Activated CD4-positive, alpha-beta T cell treated with anti-CD3 and anti-CD28 coated beads for 36 hours (primary cell): ENCODE measurements at places on chromosomes 6 and 20. TPM values are rescaled to one million over a fixed set of nuclear protein-coding genes. Genes with fewer than 3 reads are reported as not detected.

- H3K36me3 ChIP-seq, result no peaks in the 10 kb centered on the region
- H3K4me3 ChIP-seq, result no peak overlapping the region
- H3K27ac ChIP-seq, result no peak overlapping the region
- no peaks in the 10 kb centered on the region for H3K4me1 ChIP-seq
- peaks cover 3% of the 10 kb centered on the region for H3K27me3 ChIP-seq
These were observed 175.6 kb downstream of the TBC1D7 start for GRCh38 chr6:13152764-13153163.

- H3K36me3 ChIP-seq, result peaks cover 3% of the 10 kb centered on the region
- H3K4me3 ChIP-seq, result no peak overlapping the region
- no peak overlapping the region for H3K27ac ChIP-seq
These were observed 25.6 kb downstream of the GFOD1 start for GRCh38 chr6:13461805-13462204.

DNA sequence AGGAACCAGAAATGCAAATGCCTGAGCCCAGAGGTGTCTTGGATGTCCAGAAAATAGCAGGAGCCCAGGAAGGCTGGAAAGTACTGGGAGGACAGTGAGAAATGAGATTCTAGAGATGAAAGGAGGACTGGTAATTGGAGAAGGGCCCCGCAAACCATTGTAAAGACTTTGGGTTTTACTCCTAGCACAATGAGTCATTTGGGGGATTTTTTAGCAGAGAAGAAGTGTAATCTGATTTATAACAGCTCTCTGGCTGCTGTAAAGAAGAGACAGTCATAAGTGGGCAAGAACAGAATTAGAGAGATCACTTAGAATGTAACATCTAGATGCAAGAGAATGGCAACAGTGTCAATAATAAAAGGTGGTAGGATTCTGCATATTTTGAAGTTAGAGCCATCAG lies 40.2 kb downstream of the SLC35F1 start:
- H3K27ac ChIP-seq, result no peak overlapping the region
- no peaks in the 10 kb centered on the region for H3K36me3 ChIP-seq
- DNase-seq, result no peak
- H3K4me3 ChIP-seq, result no peak overlapping the region
- H3K4me1 ChIP-seq, result no peaks in the 10 kb centered on the region

The GRIK2 gene
- not detected for total RNA-seq
